ENCODE measurements at places on chromosomes 16 and 17. TPM values are rescaled to one million over a fixed set of nuclear protein-coding genes. Genes with fewer than 3 reads are reported as not detected.
A peak's percentile ranks its signal among the peaks of the same experiment; 100 is the strongest.

DNA sequence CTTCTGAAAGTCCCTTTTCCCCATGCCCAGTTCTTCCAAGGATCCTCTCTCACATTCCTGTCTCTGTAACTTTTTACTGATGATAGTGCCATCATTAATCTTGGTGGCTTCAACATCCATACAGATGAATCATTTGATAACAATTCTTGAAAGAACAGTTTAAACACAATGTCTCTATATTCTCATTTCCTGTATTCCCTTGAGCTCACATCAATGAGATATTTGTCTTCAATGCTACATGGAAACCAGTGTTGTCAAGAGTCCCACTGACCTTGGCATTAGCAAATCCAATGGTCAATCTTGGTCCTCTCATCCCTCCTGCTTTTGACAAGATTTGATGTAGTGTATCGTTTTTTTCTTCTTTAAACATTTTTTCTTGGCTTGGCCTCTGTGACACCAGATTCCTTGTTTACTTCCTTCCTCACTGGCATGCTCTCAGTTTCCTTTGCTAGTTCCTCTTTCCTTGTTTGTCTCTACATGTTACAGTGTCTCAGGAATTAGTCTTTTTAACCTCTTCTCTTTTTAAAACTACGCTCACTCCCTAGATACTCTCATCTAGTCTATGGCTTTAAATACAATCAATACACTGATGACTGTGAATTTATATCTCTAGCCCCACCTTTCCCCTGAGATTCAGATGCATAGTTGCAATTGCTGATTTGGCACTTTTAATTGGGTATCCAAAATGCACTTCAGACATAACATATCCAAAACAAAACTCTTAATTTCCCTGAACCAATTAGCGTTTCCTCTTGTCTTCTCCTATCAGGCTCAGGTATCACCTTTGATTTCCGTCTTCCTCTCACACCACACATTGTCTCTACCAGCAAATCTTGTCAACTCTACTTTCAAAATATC lies 134.0 kb downstream of the MYO1D start:
- peak; percentile 37 for DNase-seq

Gene PPL
- total RNA-seq: 0.20 TPM

GRCh38 chr16:79873825-79874224 lies 273.3 kb upstream of the MAF start:
- DNase-seq: no peak

DNA sequence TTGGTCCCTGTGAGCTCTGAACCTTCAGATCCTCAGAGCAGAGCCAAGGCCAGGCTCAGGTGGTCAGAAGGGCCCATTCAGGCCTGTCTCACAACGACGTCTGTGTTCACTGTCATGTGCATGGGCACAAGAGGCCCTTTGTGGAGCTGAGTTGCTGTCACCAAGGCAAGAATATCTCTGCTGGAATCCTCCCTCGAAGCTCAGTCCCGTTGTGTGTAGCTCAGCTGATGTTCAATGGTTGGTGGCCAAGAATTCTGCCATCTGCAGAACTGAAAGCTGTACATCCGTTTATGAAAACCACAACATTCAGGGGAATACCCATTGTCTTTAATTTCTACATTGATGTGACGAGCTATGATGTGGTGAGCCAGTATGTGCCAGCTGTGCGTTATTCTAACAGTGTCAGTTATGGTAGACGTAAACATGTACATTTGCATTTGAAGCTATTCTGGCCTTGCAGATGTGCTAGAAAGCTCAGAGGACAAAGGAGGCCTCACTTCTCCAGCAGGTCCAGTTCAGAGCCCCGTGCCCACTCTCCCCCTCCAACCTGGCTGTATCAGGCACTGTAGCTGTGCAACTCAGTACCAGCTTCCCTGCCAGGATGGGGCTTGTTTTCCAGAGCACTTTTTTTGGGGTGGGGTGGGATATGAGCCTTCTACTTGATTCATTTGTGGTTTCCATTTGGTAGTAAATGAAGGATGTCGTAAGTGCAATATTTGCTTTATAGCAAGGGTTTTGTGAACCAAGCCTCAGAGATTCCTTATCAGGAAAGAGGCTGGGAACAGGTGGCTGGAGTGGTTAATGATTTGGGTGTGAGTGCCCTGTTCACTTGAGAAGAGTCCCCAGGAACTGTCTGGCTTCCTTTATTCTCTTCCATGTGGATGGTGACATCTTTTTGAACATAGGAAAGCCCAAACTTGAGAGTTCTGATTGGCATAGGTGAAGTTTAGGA lies 56.1 kb downstream of the B9D1 start:
- peak; percentile 77 for DNase-seq

- DNase-seq: no peak
Measured at GRCh38 chr17:2107506-2107905, 52.6 kb downstream of the HIC1 start.

DNA sequence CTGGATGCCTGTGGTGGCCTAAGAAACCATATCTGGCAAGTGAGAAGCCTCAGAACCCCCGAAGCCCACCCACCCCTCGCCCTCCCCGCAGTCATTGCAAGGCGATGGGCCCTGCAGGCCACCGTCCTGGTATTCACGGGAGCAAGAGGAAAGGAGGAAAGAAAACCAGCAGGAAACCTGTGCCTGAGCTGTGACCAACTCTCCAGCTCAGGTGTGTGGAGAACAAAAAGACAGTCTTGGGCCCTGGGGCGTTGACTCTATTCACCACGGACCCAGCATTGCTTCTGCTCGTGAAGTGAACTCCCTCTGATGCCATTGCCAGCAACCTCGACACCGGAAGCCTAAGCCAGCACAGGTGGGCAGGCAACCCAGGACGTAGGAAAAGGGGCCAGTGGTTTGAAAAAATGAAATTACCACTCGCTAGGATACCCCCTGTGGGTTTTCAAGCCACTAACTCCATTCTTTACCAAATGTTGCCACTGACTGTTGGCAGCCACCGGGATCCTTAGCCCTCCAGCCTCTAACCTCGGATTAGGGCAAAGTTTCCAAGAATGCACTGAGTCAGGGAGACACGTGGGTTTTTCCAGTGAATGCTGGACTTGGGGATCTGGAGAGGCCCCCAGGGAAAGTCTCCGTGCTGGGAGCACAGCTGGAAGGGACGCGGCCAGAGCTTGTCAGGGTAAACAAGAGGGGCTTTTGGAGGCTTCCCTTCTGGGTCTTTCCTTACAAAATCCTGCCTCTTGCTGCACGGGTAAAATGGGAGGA lies 25.1 kb downstream of the FA2H start:
- no peak for DNase-seq

DNA sequence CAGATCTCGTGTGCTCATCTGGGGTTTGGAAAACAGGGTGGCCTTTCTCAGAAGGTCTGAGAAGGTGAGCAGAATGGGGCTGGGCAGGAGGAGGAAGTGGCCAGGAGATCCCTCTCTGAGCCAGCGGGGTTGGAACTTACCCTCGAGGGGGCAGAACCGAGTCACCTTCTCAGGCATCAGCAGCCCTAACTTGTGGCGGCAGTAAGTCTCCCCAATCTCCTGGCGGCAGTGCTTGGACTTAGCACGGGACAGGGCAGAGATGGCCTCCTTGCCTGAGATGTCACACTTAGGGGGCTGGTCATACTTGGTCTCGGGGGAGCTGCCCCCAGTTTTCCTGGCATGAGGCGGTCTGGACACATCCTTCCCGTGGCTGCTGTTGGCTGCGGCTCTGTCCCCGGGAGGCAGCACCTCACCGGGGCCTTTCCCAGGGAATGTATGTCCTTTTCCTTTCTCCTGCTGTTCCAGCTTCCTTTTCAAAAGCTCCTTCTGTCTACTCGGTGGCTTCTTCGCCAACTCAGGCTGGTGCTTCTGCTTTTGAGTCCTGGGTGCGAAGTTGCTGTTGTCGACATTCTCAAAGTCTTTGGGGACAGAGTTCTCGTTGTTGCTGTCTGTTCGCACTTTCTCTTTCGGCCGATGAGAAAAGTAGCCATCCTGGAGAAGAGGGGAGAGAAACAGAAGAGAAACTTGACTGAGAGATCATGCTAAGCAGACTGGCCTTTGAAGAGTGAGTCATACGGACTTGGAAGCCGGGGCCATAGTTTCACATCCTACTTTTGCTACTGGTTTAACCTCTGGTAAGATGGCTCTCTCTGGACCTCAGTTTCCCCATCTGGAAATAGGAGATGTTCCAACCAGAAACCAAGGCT lies 211.7 kb downstream of the XYLT1 start:
- DNase-seq: no peak

Gene SLC38A8
- total RNA-seq: not detected

DNA sequence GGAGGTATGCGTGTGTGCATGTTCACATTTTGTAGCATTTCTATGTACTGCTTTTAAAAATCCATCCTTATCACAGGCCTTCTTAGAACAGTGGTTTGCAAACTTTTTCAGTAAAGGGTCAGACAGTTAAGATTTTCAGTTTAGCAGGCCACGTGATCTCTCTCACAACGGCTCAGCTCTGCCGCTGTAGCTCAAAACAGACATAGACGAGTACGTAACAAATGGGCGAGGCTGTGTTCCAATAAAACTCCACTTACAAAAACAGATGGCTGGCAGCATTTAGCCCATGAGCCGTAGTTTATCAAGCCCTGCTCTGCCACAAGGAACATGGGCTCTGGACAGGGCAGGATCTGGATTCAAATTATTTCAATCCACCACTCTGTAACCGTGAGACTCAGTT lies 141.8 kb downstream of the XYLT1 start:
- DNase-seq: no peak

- DNase-seq: peak; percentile 49
Measured at GRCh38 chr17:44607836-44608690, 48.2 kb upstream of the MEIOC start.

GRCh38 chr17:49987290-49987585 lies 7.8 kb downstream of the DLX3 start:
- DNase-seq: no peak

GRCh38 chr16:50318796-50319578 lies 49.8 kb downstream of the BRD7 start:
- no peak for DNase-seq

- peak; percentile 89 for DNase-seq
Measured at GRCh38 chr16:11155284-11155806, 100.7 kb downstream of the SOCS1 start.
